ACHN (cell line): ENCODE measurements at places on chromosomes 6 and 20.

GRCh38 chr6:138473144-138473543, 26.1 kb downstream of the NHSL1 start:
- DNase-seq, result no peak

DNA sequence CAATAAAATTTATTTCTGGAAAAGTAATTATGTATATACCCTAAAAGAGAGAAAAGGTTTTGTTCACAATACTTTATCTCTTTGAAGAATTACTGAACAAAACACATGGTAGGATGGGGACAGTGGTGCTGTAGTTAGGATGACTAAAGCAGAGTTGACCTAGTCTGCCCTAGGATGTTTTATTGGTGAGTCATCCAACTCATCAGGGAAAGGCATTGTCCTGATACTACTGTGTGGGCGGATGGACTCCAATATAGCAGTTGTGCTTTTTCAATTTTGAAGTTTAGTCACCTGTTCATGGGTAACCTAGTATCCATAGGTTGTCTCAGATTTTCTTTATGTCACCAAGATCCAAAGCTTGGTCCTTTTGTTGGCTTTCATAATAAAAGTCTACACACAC, 53.3 kb upstream of the EYS start:
- DNase-seq, result peak; percentile 14

- DNase-seq, result no peak
These were observed 6.9 kb upstream of the RPS6KA2 start for GRCh38 chr6:166633732-166634535.

DNA sequence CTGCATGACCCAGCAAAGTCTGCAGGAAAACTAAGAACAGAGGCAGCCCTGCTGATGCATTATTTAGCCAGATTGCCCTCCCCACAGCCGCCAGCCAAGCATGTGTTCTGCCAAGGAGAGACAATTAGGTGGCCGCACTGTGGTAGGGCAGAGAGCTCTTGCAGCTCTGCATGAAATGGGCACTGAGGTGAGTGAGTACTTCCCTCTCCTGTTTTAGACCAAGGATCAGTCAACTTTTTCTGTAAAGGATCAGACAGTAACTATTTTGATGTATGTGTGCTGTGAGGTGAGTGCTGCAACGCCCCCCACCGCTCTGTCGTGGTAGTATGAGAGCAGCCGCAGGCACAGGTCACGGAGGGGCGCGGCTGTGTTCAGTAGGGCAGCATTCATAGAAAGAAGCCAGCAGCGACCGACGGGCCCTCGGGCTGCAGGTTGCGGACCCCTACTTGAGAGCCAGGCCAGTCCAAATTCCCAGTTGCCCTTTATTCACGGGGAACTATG, 23.8 kb upstream of the FAM50B start:
- DNase-seq, result peak; percentile 64

GRCh38 chr6:31585491-31585890, 586 bp upstream of the LST1 start:
- peak; percentile 38 for DNase-seq

GRCh38 chr6:42429042-42429585, 22.6 kb downstream of the TRERF1 start:
- no peak for DNase-seq

DNA sequence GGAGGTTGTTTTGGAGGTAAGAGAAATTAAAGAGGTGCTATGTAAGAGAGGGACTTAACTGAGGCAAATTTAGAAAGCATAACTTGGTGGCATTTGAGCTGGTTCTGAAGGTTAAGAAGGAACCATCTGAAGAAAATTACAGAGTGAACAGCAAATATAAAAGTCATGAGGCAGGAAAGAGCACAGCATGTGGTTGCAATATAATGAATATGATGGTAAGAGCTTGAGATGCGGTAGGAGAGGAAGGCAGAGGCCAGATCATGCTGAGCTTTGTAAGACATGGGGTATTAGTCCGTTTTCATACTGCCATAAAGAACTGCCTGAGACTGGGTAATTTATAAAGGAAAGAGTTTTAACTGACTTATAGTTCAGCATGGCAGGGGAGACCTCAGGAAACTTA, 279.1 kb downstream of the UTRN start:
- no peak for DNase-seq

GRCh38 chr6:10184371-10185227, 230.3 kb downstream of the TFAP2A start:
- no peak for DNase-seq

DNA sequence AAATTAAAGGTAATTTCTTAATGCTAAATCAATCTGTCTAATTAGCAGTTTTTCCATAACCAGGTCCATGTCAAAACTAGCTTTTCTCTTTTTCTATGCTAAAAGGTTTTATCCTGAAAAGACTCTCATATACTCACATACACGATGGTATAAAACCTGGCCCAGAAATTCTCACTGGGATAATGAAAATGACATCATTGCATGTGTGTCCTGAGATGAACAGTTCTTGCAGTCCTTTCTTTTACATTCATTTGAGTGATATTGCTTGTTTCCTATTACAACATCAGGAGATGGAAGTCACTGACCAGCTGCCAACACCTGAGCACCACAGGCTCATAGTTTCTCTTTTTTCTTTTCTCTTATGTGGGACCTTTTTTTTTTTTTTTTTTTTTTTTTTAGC, 7.9 kb upstream of the PRELID3B start:
- DNase-seq, result no peak

DNA sequence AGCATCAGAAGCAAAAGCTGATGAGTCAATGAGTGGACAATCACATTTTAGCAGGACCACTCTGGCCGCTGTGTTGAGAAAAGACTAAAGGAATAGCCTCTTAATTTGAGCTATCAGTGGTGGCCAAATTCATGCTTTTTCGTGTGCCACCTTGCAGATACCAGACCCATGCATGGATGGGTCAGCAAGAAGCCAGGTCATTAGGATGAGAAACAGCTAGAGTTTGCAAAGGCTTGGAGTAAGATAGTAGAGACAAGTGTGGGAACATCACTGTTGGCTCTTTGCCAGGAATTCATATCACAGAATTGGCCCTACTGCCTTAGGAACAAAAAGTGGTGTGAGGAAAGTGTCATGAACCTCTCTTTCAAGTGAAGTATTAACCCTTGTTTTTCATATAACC, 25.5 kb downstream of the MRAP2 start:
- DNase-seq, result no peak

DNA sequence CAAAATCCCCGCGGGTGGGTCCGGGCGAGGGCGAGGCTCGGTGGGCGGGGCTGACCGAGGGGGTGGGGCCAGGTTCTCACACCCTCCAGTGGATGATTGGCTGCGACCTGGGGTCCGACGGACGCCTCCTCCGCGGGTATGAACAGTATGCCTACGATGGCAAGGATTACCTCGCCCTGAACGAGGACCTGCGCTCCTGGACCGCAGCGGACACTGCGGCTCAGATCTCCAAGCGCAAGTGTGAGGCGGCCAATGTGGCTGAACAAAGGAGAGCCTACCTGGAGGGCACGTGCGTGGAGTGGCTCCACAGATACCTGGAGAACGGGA, 809 bp downstream of the HLA-G start:
- no peak for DNase-seq

DNA sequence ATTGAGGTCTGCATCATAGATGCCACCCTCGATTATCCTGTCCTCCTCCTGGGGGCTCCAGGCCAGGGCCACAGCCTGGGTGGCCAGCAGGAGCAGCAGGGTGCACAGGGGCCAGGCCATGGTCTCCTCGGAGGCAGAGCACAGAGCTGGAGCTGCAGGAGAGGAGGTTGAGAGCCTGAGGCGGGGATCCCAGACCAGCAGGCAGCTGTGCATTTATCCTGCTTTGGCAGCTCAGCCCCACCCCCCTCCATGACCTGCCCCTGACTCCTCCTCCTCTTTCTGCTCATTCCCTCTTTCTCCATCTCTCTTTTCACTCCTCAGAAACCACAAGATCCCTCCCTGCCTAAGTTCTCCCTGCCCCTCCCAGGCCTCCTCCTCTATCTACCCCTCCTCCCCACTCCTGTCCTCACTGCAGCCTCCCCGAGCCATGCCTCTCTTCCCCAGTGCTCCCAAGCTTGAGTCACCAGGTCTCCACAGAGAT, at the start of gene CST2:
Gene CST2 (minus strand): TSS at position 189 of the 481 bp plus-strand sequence. CDS start 69 bp downstream, at position 120.
- DNase-seq, result no peak

DNA sequence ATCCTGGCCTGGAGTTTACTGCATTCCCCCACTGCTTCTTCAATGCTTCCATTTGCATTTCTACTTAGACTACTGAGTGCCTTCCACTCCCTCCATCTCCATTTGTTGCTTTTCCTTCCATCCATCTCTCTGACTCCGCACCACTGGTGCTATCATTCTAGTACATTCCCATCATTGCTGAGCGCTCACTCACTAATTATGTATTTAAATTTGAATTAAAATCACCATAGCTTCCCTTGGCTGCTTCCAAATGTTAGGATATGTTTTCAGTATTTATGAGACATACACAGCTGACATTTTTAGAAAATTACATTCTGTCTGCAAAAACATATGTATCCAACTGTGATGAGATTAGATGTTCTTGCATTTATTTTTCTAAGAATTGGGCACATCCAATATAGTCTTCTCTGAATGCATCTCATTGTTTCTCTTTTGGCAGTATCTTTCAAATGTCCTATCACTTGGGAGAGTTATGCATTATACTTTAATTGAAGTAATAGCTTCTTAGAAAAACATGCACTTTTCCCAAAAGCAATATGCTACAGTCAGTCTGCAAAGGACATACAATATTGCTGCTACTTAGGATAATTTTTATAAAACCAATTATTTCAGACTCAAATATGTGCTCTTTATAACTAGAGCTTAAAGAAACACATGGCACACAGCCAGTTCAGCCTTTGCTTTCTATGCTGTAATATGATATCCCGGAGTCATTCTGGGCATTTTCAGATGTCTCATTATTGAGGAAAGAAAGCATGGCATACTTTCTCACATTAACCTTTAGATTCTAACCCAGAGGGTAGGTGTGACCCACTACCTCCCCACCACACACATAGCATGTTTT, 12.1 kb upstream of the COL21A1 start:
- no peak for DNase-seq

DNA sequence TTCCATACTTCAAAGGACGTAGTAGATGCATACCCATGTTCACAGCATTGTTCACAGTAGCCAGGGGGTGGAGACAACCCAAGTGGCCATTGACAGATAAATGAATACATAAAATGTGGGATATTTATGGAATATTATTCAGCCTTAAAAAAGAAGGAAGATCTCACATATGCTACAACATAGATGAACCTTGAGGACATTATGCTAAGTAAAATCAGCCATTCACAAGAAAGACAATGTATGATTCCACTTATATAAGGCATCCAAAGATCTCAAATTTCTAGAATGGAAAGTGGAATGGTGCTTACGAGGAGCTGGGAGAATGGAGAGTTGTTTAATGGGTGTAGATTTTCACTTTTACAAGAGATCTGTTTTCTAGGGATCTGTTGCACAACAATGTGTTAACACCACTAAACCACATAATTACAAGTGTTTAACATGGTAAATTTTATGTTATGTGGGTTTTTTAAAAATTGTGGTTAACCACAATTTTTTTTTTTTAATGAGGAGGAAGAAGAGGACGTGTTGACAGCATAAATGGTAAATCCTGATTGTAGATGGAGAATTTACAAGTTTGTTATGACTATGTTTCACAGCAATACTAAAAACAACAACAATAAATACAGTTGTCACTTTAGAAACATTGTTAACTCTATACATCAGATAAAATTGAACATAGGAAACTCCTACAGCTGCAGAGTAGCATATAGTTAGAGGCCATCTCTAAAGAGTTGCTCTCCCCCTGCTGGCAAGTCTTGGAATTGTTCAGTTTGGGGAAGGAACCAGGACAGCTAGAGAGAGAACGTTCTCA, 41.6 kb downstream of the CCN2 start:
- peak; percentile 66 for DNase-seq

- DNase-seq, result no peak
These were observed 27.0 kb downstream of the HECA start for GRCh38 chr6:139161817-139162284.

DNA sequence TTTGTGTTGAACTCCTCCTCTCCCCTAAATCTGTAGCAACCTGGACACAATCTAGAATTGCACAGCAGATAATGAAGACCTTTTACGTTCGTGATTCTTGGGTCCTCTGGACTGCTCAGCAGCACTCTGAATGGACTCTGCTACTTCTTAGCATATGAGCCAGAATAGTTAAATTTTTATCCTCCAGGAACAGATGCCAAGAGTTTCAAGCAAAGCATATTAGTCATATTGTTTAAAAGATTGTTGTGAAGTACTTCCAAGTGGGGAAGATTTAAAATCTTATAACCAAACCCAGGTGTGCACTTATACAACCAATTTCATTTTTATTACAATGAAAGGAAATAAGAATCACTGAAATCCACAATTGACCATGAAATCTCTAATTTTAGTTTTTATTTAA, 118.9 kb upstream of the EXOC2 start:
- DNase-seq, result no peak

- no peak for DNase-seq
These were observed 6.2 kb downstream of the NAA20 start for GRCh38 chr20:20023395-20023794.

DNA sequence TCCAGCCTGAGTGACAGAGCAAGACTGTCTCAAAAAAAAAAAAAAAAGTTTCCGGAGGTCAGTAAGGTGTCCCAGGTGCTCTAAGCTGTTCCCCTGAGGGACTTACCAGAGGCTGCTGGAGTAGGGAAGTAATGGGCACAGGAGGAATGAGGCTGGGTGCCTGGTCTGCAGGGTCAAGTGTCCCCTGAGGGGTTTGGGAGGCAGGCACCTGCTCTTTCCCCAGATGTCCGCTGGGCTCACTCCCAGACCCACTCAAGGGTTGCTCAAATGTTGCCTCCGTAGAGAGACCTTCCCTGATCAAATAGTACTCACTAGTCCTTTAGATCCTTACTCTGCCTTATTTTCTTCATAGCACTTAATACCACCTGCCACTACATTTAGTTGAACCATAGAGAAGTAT, 5.4 kb upstream of the MAPK13 start:
- DNase-seq, result no peak

DNA sequence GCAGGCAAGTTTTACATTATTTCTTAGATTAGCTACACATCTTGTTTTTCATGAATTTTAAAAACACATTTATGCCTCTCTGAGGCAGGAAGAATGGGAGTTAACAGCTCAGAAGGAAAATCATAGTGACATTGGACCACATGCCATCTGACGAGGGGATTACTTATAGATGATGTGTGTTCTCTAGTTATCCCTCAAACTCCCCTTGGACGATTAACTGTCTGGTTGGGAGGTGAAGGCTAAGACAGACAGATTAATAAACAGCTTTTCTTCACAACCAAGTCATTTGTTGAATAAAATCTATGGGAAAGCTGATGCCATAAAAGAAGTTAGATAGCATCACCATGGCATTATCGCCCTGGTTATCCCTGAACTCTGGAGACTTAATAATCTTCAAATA, 80.0 kb upstream of the PREP start:
- no peak for DNase-seq

DNA sequence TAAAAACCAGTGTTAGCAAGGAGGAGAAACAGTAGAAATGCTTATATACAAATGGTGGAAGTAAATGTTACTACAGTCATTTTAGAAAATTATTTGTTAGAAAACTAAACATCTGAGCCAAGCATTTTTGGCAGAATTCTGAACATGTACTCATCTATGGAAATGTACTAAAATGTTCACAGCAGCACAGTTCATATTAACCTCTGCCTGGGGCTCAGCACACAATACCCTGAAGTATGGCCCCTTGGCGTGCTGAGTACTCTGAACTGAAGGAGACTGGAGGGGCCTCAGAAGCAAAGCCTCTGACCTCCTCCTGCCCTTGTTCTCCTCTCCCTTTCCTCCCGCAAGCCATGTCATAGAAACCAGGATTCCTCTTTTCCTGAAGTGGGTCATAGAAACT, 66.2 kb upstream of the RALGAPA2 start:
- no peak for DNase-seq
